Putamen (tissue), 1 donor: ENCODE measurements at places on chromosomes 4 and X.

- no peak for DNase-seq
These were observed 54.7 kb upstream of the FAM9C start for GRCh38 chrX:13099121-13099520.

- no peak for DNase-seq
These were observed 103.5 kb downstream of the CNOT6L start for GRCh38 chr4:77715414-77716290.

GRCh38 chr4:3044870-3045819, 29.2 kb downstream of the HTT-AS start:
- DNase-seq, result no peak

DNA sequence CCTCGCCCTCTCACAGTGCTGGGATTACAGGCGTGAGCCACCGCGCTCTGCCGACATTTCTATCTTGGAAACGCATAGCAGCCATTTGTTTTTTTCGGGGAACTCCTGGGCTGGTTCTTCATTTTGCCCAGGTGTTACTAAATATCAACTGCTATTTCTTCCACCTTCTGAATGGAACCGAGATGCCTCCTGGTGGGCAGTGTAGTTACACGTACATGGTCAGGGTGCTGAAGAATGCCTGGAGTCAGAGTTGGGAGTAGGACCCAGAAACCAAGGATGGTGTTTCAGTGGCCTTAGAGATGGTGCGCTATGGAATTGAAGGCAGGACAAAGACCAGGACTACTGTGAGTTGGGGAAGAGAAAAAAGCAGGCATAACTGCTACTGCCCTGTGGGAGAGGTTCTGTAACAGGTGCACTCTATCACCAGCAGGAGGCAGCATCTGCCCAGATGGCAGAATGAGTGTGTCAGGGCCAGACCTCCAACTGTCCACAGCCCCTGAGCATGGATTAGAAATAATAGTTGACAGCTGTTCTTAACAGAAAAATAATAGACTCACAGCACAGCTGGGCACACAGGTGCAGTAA, 81.7 kb downstream of the ZC4H2 start:
- DNase-seq, result no peak

GRCh38 chr4:33941854-33942253, 2302.5 kb downstream of the ARAP2 start:
- DNase-seq, result no peak

GRCh38 chr4:152537881-152538280, 2.0 kb upstream of the FBXW7 start:
- DNase-seq, result no peak
